ENCODE measurements at places on chromosomes 1 and 21.
A peak's percentile ranks its signal among the peaks of the same experiment; 100 is the strongest.

- no peak for DNase-seq
Observed at GRCh38 chr1:7388141-7388487, 383.0 kb upstream of the VAMP3 start.

DNA sequence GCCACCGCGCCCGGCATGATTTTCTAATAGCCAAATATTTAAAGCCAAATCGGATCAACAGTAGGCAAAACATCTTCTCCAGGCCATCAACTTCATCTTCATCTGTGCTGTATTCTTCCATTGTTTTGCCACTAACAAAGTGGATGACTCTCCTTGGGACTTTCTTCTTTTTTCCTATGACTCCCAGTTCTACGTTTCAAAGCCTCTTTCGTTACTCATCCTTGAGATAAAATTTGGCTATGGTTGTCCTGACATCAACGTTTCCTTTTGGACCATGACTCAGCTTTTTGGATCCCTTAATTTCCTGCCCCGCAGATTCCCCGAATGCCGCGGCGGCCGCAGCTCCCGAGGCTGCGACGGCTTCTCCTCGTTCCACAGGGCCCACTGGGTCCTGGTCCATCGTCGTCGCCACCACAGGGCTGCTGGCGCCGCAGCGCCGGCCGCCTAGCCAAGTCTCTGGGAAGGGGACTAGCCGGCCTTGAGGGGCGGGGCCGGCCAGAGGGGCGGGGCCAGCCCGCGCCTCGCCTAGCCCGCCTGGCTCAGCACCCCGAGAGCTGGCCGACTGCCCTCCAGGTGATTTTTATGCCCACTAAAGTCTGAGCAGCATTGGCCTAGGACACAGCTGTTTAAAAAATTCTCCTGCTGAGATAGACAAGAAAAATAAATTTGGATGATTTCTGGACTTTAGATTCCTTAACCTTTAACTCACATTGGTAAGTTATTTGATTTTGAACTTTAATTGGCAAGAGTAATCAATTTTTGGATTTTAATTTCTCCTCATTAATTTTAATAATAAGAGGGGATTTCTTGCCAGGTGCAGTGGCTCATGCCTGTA lies 93.9 kb downstream of the ADCY10 start:
- DNase-seq, result no peak

DNA sequence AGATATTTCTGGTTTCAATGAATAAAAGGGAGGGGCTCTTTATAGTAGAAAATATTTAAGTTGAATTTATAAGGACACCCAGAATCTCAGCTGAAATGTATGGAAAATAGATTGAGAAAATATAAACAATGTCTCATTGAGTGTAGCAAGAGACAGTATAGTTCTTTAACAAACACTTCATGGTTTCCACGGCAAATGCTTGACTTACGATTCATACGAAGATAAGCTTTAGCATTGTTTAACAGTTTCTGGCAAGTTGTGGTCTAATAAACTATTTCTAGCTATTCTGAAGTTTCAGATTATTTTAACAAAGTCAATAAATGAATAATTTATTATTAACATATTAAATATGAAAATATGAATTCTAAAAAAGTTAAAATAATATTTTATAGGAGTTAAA lies 1419.4 kb downstream of the KCNT2 start:
- DNase-seq, result no peak

DNA sequence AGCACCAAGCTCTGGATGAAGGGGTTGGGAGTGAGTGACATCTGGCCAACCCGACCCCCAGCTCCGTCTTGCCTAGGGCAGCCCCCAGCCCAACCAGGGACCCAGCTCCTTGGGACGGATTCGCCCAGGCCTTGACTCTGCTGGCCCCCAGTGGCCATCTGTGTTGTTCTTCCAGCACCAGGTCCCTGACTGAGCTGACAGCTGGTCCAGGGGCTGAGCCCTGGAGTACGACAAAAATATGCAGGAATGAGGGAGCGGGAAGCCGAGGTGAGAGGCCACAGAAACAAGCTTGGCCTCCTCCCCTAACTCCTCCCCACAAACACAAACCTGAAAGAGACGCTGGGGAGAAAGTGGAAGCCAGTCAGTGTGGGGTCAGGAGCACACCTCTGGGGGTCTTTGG lies 55.0 kb upstream of the PAX7 start:
- DNase-seq, result peak; percentile 19

DNA sequence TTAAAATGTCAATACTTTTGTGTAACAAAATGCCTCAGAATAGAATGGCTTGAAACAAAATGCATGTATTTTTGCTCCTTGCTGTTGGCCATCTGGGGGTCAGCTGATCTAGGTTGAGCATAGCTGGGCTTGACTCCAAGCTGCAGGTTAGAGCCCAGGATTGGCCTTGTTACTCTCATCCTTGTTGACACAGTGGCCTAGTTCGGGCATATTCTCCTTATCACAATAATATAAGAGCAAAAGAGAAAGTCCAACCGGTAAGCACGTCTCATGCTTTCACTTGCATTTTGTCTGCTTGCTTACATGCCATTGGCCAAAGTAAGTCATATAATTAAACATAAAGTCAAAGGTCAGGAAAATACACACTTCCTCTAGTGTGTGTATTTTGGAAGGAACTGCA lies 456.2 kb downstream of the KCNT2 start:
- no peak for DNase-seq

DNA sequence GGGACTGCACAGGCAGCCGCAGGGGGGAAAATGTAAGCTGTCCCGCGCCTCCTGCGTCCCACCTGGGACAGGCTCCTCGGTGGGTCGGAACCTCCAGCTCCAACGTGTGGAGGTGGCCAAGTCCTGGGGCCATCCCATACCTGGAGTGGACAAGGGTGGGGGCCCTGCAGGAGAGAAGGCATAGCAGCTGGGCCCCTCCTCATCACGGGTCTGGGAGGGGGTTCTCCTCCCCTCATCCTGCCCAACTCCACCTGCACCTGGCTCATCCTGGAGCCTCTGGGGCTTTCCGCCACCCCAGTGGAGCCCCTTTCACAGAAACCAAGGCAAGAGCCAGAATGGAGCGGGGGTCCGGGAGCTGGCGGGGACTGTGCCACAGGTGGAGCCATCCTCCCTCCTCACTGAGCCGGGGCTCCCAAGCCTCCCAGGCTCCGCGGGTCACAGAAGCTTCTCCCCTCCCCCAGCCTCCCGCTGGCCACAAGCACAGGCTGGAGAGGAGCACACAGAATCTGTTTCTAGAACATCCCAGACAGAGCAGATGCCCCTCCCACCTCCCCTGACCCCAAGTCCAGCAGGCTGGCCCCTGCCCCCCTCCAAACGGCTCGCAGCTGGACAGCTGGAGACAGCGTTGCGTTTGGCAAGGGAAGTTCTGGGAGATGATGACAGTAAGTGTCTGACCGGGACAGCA lies 65.8 kb downstream of the MEGF6 start:
- no peak for DNase-seq

DNA sequence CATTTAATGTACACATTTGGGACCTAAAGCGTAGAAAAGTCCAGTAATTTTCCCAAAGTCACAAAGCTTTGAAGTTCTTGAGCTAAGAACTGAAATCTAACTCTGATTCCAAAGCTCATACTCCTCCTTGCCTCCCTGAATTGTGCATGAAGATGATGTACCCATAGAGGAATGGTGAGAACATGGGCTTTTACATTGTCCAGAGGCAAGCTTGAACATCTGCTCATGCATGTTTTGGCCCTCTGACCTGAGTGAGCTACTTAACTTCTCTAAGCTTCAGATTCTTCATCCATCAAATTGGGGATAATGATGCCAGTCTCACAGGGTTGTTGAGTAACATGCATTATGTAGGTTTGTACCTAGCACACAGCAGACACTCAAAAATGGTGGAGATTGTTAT lies 258.4 kb upstream of the HOOK1 start:
- no peak for DNase-seq

DNA sequence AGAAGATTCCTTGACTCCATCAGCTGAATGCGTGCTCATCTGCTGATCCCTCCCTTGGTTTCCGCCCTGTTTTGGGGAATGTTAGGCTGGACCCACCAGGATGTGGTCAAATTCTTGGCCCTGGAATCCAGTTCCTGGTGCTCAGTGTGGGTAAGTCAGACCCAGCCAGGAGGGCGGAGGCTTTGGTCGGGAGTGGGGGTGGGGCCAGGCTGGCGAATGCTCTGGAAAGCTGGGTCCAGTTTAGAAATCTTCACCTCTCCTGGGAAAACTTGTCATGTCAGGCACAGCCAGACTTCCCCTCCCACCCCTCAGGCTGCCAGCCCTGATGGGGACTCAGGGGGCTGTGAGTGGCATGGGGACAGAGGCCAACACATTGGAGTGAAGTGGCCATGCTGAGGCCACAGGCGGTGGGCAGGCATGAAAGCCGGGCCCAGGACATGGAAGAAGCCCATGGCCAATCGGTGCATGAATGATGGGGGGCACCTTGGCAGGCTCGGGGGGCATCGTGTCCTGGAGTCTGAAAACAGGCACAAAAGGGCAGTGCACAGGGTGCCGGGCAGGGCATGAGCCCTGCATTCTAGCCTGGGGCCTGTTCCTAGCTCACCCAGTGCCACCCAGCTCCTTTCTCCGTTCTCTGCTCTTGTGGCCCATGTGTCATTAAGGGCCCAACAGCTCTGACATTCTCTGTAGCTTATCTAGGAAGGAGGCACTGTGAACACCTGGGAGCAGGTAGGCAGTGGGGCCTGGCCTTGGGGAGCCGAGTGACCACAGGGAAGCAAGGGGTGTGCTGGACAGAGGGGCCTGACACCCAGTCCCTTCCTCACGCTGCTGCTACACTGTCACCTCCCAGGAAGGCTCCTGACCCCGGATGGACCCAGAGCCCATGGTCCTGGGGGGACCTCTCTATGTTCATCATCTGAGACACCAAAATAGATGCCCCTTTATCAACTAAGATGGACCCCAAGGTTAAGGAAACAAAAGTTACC lies 14.6 kb upstream of the PADI1 start:
- DNase-seq, result no peak

DNA sequence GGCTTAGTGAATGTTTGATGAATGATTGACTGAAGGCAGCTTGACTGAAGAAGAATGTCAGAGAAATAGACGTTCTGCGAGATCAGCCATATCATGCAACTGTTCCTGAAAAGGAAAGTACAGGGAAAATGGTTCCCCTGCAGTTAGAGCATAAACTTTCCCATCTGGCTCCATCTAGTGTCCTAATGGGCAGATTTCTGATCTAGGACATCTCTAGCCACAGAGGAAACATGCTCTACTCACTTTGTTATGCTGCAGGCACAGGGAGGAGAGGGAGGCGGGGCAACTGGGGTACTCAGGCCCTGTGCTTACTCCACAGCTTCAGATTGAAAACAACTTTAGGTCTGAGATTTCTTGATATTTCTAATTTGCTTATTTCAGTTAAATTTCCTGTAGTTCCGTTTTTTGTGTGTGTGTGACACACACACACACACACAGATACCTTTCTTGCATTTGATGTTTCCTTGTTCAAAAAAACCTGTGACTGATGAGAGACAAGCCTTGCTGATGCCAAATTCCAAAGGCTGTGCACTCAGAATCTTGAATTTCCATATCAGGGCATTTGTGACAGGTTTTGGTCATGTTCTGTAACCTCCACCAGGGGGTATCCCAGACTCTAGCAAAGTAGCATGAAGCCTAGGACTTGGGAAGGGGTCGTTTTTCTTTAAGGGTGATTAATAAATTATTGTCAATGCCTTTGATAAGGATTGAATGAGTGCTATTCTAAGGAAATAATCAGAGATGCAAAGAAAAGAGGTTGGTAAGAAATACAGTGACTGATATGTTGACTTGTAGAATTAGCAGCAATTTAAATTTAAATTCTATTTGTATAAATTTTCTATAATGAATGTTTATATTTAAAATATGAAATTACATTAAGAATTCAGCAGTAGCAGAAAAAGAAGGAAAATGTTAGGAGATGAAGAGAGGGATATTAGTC lies 139.7 kb upstream of the BEND5 start:
- no peak for DNase-seq

- no peak for DNase-seq
Observed at GRCh38 chr1:61158591-61158990, 76.2 kb downstream of the NFIA start.

GRCh38 chr1:221522529-221522940 lies 219.4 kb downstream of the DUSP10 start:
- no peak for DNase-seq

Data from effector CD8-positive, alpha-beta T cell (primary cell).